H1 (cell line): ENCODE measurements at places on chromosomes 1 and 21. TPM values are rescaled to one million over a fixed set of nuclear protein-coding genes. Genes with fewer than 3 reads are reported as not detected.

Gene OR2L13
- total RNA-seq: not detected in 2 replicates

DNA sequence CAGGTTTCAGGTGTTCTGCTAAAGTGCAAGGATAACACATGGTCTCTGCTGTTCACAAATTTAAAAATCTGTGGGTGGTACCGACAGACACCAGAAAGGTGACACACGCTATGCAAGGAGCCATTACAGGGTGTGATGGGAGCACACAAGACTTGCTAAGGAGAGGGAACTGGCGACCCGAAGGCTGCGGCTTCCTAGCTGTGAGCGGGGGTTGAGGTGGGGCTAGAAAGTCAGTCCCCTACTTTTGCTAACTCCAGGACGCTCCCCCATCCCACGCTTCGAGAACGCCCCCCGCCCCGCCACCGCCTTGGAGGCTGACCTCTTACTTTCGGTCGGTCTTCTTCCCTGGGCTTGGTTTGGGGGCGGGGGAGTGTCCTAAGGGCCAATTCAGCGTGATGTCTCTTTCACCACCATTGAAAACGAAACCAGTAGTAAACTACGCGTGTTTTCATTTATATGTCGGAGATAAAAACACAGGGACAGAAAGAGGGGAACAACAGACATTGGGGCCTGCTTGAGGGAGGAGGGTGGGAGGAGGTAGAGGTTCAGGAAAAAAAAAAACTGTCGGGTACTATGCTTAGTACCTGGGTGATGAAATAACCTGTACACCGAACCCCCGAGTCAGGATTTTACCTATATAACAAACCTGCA is 1.1 kb downstream of the CKS1B start:
- DNase-seq: no peak

Gene AMY1B
- not detected in 2 replicates for total RNA-seq

Gene GBP1
- not detected in 2 replicates for total RNA-seq
